ENCODE measurements at places on chromosomes 1 and 21. TPM values are rescaled to one million over a fixed set of nuclear protein-coding genes. Genes with fewer than 3 reads are reported as not detected.

- no peak for DNase-seq
These were observed 134.4 kb downstream of the ZNF281 start for GRCh38 chr1:200275415-200275814.

- peak; percentile 23 for DNase-seq
These were observed 55.9 kb upstream of the PTGFRN start for GRCh38 chr1:116853680-116854402.

The TNFRSF18 gene
- 95.0 TPM for total RNA-seq

DNA sequence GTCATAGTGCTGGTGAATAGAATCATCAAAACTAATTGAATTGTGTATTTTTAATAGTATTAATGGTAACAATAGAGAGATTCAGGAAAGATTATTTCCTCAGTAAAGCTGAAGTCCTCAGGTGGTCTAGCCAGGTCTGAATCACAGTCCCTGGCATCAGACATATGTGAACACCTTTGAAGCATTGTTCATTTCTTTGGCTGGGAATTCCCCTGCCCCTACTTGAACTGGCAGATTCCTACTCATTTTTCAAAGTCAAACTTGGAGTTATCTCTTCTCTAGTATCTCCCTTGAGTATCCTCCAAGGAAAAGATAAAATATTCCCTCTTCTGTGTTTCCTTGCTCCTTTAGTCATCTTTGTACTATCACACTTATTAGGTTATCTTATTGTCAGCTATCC lies 759.8 kb downstream of the ADGRL2 start:
- no peak for DNase-seq

The CD101 gene
- 0.60 TPM for total RNA-seq

DNA sequence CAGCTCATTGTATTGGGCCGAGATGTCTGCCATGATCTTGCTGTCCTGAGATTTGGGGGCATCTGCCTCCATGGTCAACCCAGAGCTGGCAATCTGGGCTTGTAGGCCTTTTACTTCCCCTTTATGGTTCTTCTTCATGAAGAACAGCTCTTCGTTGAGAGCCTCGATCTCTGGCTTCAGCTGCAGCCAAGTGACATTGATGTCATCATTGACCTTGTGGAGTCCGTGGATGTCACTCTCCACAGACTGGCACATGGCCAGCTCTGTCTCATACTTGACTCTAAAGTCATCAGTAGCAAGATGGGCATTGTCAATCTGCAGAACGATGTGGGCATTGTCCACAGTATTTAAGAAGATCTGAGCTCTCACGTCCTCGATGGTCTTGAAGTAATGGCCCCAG lies 29.2 kb downstream of the RAP1A start:
- peak; percentile 50 for DNase-seq

- DNase-seq, result no peak
These were observed 40.2 kb downstream of the APP start for GRCh38 chr21:26130249-26130881.

- no peak for DNase-seq
These were observed 93.7 kb downstream of the HHIPL2 start for GRCh38 chr1:222454186-222454585.

DNA sequence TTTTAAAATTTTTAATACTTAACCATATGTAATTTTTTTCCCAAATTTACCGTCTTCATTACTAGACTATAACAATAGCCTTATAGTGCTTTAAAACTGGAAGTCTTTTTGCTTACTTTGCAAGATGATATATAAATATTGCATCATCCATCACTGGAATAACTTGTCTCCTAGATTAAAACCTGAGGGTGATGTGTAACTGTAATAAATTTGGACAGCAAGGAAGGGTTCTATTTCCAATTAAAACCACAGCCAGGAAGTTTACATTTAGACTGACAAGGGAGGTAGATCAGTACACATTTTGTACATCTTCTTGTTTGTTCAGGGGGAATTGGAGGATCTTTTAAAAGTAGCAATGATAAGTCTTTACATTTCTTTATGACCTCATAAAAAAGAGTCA lies 21.9 kb downstream of the NTNG1 start:
- DNase-seq, result no peak

- no peak for DNase-seq
These were observed 410.4 kb upstream of the BEND5 start for GRCh38 chr1:49187056-49187455.

DNA sequence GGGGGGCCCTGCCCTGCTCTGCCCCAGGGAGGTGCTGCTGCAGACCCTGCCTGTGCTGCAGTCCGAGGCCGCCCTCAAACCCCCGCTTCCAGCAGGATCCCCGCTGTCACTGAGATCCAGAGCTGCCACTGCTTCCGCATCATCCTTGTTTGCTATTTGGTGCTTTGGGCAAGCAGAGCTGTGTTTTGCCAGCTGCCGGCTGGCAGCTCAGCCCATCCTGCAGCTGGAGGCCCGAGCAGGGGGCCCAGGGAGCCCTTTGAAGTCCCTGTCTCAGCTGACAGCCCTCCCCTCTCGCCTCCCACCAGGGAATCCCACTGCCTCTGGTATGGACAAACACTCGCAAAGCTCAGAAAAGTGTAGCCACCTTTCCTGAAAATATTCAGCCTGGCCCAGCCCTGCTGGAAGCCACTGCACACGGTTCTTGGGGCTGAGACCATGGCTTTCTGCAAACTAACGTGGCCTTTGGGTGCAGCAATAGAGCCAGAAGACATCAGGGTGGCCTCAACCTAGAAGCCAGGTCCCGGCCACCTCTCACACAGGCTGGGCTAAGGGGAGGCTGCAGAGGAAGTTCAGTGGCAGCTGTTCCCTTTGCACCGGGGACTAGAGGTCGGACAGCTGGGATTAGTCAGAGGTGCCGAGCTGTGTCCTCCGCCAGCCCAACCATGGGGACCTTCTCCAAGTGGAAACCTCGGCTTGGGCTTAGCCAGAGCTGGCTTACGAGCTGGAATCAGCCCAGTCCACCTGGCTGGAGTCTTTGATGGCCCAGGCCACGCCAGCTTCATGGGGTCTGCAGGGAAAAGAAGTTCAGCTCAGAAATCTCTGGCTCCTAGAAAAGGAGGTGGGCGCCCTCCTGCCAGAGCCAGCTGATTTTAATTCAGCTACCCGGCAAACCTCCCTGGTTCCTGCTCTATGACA lies 107.1 kb downstream of the SPSB1 start:
- no peak for DNase-seq

DNA sequence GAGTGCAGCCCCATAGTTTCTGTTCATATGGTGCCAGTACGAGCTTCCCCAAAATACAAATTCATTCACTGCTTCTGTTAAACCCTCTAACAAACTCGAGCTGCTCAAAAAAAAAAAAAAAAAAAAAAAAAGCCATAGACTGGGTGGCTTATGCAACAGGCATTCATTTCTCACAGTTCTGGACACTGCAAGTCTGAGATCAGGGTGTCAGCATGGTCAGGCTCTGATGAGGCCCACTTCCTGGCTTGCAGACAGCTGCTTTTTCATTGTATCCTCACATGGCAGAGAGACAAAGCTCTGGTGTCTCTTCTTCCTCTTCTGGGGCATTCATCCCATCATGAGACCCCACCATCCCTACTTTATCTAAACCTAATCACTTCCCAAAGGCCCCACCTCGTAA lies 121.6 kb downstream of the PTBP2 start:
- no peak for DNase-seq

DNA sequence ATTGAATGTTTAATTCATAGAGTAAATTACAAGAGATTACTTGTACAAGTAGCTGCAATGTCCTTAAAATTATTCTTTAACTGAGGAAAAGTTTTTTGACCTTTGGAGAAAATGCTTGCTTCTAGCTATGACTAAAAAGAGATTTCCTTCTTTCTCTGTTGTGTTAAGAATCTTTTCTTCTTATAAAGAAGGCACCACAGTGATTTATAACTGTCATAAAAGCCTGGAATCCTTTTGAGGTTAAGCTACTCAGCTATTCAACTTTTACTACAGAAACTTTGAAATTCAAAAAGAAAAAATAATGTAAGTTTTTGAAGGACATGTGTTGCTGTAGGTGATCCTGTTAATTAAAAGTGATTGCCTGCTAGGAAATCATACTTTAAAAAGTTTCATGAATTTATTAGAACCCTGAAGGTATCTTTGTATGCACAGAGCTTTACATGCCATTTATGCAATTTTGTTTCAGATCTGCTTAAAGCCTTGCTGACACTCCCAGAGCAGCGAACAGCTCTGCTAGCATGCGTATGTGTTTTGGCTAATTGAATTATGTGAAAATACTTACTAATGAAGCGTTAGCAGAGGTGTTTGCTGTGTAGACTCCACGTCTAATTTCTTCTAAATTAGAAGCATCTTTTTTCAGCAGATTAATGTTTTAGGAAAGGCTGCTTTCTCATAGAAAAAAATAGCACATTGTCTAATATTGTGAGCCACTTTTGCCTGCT lies 94.7 kb upstream of the SMYD2 start:
- DNase-seq, result no peak

- no peak for DNase-seq
These were observed 3.0 kb downstream of the APP start for GRCh38 chr21:26167593-26167992.

DNA sequence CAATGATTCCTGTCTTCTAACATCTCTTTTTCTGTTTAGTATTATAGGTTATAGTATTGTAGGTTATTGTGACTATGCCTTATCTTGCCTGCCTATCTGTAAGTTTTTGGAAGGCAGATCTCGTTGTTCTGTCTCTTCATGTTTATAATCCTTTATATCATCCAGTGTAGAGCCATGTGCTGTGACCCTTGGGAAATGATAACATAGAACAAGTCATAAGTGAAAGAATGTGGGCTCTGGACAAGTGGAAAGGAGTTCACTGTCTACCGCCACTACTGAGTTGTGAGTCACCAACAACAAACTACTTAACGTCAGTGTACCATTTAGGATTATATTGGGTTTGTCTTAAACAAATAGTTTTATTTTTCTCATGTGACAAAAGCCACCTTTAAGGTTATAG lies 139.3 kb downstream of the LYPLAL1 start:
- DNase-seq, result no peak

All from activated CD4-positive, alpha-beta T cell treated with anti-CD3 and anti-CD28 coated beads for 36 hours (primary cell).